ENCODE measurements at places on chromosomes 1 and 21.

GRCh38 chr1:12128120-12128519 lies 38.7 kb upstream of the TNFRSF1B start:
- DNase-seq: no peak

- no peak for DNase-seq
Observed at GRCh38 chr1:23867542-23867894, 572 bp downstream of the FUCA1 start.

DNA sequence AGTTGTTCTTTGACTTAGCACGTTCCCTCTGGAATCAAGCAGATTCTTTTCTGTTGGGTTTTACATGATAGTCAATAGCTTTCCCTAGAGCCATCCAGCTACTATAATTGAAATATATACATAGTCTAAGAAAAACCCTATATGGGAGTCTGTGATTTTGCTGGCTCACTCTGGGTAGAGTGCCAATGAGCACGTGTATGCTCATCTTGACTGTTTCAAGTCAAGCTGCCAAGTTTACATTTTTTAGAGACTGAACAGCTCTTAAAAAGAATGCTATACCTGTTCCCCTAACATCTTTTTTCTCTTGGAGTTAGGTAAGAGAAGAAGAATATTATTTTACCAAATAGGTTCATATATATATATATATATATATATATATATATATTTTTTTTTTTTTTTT lies 182.8 kb upstream of the NRIP1 start:
- DNase-seq: no peak

DNA sequence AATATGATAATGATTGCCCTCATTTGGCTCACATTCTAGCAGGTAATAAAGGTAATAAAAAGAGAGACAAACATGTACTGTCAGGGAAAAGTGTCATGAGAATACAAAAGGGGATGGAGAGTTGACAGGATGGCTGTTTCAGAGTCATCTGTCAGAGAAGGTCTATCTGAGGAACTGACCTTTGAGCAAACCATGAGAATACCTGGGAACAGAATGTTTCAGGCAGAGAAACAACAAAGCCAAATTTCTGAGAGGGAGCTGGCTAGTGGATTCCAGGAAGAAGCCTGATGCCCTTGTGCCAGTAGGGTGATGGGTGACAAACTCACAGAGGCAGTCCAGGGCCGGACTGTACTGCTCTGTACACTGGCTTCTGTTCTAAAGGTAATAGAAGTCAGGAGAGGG lies 107.2 kb downstream of the C1orf21 start:
- DNase-seq: no peak

DNA sequence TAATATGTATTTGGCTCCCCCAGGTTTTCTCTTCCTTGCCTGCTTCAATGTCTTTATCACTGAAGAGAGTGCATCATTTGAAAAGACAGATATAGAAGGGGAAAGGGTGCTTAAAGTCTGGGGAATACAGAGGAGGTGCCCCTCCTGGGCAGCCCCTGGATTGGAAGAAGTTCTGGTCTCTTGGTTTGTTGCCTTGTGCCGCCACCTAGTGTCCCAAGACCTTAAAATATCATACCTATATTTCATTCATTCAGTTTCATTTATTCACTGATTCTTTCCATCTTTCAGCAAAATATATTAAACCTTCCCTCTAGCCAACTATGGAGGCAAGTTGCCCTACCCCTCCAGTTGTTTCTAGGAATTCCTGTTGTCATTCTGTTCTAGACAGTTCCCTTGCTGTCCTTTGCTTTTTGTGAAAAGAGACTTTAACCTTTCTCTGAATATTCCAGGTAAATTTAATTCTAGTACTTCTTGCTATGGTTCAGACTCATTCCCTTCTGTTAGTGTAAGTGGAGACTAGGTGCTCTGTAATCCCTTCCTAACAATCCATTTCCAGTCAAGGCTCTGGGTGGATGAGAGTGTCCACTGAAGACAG lies 56.1 kb downstream of the MEF2D start:
- no peak for DNase-seq

GRCh38 chr1:13826009-13826408 lies 126.0 kb downstream of the PRDM2 start:
- no peak for DNase-seq

GRCh38 chr21:45341779-45342178 lies 54.1 kb upstream of the POFUT2 start:
- no peak for DNase-seq

GRCh38 chr1:65026235-65026634 lies 59.9 kb upstream of the JAK1 start:
- DNase-seq: no peak

- no peak for DNase-seq
Observed at GRCh38 chr1:2259668-2260402, 31.7 kb downstream of the SKI start.

- no peak for DNase-seq
Observed at GRCh38 chr1:30818568-30819243, 61.1 kb upstream of the LAPTM5 start.

DNA sequence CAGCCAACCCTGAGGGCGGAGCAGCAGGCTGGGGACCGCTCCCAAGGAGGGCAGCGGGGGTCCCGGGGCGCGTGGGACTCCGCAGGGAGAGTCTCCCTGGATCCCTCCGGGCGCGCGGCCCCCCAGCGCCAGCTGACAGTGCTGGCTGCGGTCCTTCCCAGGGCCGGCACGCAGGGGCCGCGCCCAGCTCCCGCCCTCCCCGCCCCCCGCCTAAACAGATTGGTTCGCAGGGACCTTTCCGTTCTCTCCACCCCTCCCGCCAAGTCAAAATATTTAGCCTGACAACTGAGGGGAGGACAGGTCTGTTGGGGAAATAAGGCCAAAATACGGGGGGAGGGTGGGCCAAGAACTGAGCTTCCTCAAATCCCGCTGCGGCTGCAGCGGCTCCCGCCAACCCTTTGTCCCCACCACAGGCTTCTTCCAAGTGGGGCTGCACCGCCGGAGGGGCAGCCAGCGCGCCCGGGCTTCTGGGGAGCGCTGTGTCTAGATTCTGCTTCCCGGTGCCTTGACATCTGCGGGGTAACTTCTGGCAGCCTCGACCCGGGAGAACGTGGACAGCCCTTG lies at the start of gene INSRR:
TSS of gene INSRR (minus strand) at position 159 of the 564 bp plus-strand sequence. CDS start 496 bp downstream, outside the sequence.
- DNase-seq: no peak

- DNase-seq: no peak
Observed at GRCh38 chr1:51231120-51231519, 5.0 kb upstream of the RNF11 start.

DNA sequence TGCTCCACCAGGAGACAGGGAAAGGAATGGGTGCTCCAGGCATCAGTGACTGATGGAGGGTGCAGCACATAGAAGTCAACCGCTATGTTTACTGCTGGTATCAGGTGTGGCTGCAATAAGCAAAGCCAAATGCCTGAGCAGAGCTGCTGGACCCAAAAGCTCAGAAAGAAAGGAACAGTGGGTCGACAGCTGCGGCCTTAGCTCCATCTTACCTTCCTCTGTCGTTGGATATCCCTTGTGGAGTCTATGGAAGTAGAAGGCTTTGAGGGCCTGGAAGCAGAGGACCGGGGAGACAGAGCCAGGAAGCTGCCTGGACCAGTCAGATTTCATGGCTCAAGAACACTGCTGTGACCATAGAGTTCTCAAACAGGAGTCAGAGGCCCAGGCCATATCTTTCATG lies 45.3 kb downstream of the RIMS3 start:
- no peak for DNase-seq

DNA sequence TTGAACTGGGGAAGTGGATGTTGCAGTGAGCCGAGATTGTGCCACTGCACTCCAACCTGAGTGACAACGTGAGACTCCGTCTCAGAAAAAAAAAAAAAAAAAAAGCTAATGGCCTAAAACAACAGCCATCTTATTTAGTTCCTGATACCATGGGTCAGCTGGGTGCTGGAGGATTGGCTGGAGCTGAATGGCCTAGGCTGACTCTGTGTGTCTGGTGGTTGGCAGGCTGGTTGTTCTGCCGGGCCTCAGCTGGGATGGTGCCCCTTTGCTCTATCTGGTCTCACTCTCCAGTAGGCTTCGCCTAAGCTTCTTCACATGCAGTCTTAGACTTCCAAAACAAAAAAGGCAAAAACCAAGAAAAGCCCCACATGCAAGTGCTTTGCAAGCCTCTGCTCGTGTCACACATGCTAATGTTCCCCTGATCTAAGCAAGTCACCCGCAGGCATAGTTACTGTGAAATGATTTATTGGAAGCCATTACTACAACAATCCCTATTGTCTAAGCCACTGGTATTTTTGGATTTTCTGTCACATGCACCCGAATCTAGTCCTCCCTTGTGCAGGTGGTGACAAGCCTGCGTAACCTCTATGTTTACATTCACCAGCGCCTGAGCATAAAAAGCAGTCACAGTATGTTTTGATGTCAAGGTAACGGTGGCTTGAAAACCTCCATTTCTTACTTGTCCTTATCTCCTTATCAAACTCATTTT lies 39.6 kb upstream of the KANK4 start:
- DNase-seq: no peak

- no peak for DNase-seq
Observed at GRCh38 chr1:10848109-10848684, 51.8 kb upstream of the CASZ1 start.

DNA sequence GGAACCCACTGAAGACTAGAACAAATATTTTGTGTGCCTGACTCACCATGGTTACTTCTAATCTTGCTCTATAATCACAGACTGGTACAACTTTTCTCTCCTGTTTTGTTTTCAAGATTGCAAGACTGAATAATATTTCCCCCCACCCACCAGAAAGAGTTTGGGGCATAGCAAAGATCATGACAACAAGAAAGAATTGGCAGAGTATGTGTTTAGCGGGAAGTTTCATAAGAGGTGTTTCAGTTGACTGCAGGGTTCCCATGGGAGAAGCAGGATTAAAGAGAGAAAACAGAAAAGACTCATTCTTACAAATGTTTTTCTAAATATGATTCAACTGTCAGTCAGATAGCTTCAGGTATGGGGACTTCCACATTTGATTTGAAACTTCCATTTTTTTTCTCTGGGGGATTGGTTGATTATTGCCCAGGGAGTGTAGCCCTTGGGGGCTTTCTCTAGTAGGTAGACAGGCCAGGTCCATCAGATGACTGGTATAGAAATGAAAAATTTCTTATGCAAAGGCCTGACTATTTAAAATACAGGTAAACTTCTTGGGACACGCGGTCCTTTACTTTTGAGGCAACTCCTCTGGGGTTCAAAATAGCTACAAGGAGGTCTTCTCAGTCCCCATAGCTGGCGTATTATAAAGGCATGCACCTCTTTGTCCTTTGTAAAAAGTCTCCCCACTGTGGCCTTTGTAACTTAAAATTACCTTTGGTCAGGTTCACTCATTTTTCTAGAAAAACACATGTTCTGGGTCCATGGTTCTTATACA lies 13.9 kb downstream of the OR14I1 start:
- DNase-seq: no peak

- DNase-seq: no peak
Observed at GRCh38 chr1:37298769-37299168, 175.6 kb upstream of the ZC3H12A start.

DNA sequence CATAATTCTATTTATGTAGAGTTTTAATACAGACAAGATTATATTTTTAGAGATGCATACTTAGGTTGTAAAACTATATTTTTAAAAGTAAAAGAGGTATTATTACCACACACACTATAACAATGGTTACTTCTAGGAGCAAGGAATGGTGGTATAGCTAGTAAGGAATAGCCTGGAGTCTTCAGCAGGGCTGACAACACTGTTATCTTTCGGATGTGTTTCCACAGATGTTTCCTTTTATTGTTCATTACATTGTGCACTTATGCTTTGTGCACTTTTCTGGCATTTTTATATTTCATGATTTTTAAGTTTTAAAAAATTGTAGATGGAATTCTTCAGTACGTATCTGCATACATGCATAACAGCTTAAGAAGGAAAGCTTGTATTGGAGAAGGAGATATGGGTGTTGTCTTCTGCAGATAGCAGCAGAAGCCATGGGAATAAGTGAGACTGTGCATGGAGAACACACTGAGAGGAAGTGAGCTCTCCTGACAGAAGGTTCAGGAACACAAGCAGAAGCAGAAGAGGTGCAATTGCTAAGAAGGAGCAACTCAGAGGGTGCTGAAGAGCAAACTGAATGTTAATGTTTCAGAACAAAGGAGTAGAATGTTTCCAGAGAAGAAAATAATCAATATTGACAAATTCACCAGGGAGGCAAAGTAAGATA lies 91.8 kb downstream of the UCHL5 start:
- DNase-seq: no peak

GRCh38 chr1:211606332-211606913 lies 27.5 kb upstream of the SLC30A1 start:
- peak; percentile 9 for DNase-seq

DNA sequence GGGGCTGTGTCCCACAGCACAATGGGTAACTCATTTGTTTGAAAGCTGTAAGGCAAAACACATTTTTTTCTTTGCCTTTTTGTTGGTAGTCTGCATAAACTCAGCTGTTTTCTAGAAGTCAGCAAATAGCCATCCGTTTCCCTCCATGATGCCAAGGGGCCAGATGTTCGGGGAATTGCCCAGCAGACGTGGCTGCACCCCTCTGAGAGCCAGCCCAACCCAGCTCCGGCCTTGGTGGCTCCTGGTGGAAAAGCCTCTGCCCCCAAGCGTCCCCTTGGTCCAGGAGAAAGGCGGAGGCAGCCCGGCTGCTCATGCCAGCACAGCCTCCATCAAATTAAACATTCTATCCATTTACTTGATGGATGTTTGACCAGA lies 58.4 kb upstream of the ADARB1 start:
- no peak for DNase-seq

DNA sequence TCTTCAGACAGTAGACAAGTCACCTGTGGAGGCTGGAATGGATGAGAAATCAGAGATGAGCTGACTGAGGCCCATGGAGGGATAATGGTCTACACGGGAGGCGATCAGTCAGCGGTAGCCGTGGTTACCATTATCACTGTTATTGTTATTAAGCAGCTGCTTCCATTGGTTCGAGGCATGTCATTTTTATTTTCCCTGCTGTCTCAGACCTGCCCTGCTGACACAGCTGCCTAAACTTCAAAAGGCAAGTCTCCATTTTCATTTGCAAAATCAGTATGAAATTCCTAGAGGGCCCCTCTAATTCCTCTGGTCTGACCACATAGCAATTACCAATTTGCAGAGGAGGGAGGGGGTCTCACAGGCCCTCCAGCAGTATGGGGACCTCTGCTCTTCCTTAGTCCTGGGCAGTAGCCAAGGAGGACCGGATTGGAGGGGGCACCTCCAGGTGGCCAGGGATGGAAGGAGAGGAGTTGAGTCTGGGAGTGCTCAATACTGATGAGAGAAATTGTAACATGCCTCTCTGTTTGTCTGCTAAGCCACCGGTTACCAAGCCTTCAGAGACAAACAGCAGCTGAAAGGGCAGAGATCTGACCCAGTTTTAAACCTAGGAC lies 184.2 kb downstream of the TRABD2B start:
- DNase-seq: no peak

- no peak for DNase-seq
Observed at GRCh38 chr21:26443291-26443690, 129.8 kb downstream of the CYYR1 start.

- DNase-seq: no peak
Observed at GRCh38 chr1:156657741-156658319, 15.9 kb downstream of the BCAN start.

GRCh38 chr1:160877221-160877620 lies 7.8 kb downstream of the ITLN1 start:
- DNase-seq: no peak

GRCh38 chr1:4784761-4785160 lies 130.4 kb downstream of the AJAP1 start:
- DNase-seq: no peak

- DNase-seq: no peak
Observed at GRCh38 chr1:182111496-182111895, 50.0 kb upstream of the ZNF648 start.

GRCh38 chr1:246068619-246069509 lies 438.2 kb downstream of the SMYD3 start:
- no peak for DNase-seq
